ENCODE measurements at places on chromosomes 3 and 15.

GRCh38 chr3:51675201-51675611 is 4.2 kb downstream of the TEX264 start:
- no peak for DNase-seq

DNA sequence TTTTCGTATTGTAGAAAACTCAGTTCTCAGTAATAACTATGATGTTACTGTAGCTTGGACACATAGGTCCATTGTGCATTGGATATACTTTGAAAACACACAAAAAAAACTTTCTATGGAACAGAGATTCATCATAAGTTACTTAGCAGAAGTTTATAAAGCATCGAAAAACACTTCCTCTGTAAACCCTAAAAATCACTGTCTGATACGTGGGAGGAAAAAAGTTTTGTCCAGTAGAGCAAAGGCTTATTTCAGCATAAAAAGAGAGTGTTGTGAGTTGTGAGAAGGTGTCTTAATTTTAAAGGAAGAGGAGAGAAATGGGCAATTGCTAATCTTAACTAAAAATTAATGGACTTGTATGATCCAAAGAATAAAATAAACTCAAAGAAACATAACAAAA is 64.8 kb downstream of the OSTN start:
- no peak for DNase-seq

- no peak for DNase-seq
These were observed 24.9 kb downstream of the GRK7 start for GRCh38 chr3:141788149-141788548.

- no peak for DNase-seq
These were observed 5.9 kb downstream of the FEM1B start for GRCh38 chr15:68283401-68283800.

DNA sequence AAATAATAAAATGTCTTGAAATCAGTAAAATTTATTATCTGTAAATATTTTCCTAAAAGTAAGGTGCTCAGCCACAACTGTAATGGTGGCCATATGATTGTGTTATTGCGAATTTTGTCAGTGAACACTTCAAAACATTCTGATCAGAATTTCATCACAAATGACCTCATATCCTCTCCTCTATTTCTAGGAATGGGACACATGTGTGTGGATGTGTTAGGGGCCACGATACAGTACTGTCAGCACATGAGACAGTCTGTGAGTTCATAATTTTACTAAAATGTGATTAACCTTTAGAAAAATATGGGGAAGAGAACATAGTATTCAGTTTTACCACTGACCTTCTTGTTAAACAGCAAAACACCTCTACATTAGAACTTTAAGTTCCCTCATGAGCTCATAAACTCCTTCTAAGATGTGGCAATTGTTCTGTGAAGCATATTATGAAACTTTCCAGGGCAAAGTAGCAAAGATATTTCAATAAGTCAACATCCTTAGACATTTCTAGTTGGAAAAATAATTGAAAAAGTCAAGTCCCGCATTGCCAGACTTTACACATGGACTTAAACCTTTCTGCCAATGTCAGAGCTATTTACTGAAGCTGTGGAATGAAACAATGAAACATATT is 158.2 kb upstream of the ABI3BP start:
- no peak for DNase-seq

GRCh38 chr3:111943533-111943932 is 35.3 kb upstream of the ABHD10 start:
- DNase-seq: no peak

GRCh38 chr15:79610021-79610420 is 177.9 kb downstream of the MINAR1 start:
- no peak for DNase-seq

DNA sequence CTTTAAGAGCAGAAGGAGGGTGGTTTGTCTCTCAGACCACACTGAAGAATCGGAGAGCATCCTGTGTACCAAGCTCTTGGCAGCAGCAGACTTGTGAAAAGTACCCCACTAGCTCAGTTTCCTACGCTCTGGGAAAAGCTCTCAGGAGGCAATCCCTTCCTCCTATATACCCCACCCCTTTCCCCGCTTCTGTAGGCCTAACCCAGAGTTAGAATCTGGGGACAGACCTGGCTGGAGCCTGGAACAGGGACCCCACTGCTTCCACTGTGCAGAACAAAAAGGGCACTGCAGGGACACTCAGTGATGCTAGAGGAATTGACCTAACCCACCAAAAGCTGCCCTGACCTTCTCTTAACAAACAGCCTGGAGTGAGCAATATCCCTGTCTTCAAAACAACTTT is 70.0 kb upstream of the CCDC39 start:
- DNase-seq: no peak

DNA sequence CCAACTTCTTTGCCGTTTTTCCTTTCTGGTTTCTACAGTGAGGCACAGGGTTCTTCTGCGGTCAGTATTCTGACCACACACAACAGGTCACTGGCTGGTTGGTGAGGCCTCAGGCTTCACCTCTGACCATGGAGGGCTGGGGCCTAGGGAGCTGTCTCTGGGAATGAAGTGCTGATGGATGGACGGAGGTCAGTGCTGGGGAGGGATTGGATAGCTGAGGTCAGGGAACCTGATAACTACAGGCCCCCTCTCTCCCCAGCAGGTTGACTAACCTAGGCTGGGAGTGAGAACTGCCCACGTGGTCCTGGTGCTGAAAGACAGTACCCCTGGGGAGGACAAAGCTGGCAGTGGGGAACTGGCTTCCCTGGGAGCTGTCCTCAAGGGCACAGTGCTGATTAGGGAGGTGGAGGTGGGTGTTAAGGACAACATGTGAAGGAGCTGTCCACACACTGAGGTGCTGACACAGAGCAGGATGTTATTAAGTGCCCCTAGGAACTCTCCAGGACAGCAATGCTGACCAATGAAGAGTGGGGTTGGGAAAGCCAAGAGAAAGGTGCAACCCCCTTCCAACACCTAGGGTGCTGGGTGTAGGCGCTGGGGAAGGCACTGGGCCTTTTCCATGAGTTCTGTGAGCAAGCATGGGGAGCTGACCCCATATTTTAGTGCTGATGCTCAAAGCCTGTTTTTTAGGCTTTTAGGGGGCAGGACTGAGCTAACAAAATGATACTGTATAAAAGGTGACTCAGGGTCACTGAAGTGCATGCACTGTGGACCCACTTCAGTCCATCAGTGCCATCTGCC is 45.2 kb downstream of the ATP2B2 start:
- DNase-seq: no peak

DNA sequence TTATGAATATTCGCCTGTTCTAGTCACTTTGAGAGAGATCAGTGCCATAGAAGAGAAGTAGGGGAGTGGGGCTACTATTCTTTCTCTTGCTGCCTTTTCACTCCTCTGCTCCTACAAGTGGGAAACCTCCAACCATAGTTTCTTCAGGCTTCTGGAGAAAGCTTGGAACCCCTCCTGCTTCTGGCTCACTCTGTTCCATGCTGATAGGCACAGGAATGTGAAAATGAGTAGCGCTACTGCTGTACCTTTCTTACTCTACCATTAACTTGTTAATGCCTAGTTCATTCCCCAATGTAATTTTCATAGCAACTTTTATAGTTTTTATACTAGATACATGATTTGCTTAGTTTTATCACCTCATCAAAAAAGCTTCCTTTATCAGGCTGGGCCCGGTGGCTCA is 26.7 kb upstream of the JMJD7 start:
- no peak for DNase-seq

DNA sequence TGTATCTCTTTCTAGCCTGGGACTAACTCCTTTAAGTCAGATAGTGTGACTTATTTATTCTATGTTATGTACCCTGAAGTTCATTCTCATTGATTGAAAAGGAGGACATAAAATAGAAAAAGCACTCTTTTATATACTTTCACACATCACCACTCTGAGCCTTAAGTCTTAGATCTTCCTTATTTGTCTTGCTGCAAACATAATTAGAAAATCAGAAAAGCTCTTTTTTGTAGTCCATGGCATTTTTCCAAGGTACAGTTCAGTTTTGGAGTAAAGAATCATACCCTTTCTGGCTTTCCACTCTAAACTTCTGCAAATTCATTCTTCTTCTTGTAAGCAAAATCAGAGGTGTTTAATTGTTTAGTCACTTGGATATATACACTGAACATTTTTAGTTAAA is 75.5 kb downstream of the AKAP13 start:
- DNase-seq: no peak

- DNase-seq: no peak
These were observed 2.2 kb downstream of the ICE2 start for GRCh38 chr15:60476713-60477112.

GRCh38 chr3:149055575-149055974 is 30.8 kb downstream of the HLTF start:
- DNase-seq: no peak

- no peak for DNase-seq
These were observed 255.3 kb downstream of the RORA start for GRCh38 chr15:60973637-60974415.

DNA sequence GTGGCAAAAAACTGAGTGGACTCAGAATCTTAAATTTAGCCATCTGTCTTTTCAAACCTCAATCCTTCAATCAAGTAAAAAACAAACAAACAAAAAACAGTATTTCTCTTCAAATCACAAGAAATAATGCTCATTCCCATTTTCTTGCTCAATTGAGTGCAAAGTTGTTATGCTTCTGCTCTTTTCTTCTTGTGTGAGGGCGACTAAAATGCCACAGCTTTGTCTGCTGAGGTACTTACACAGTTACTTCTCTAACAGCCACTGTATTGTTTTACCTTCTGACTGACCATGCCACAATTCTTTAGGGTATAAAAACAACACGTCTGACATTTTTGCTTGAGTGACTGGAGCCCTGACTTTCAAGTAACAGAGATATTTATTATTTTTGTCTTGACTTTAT is 617.4 kb downstream of the NAALADL2 start:
- no peak for DNase-seq

DNA sequence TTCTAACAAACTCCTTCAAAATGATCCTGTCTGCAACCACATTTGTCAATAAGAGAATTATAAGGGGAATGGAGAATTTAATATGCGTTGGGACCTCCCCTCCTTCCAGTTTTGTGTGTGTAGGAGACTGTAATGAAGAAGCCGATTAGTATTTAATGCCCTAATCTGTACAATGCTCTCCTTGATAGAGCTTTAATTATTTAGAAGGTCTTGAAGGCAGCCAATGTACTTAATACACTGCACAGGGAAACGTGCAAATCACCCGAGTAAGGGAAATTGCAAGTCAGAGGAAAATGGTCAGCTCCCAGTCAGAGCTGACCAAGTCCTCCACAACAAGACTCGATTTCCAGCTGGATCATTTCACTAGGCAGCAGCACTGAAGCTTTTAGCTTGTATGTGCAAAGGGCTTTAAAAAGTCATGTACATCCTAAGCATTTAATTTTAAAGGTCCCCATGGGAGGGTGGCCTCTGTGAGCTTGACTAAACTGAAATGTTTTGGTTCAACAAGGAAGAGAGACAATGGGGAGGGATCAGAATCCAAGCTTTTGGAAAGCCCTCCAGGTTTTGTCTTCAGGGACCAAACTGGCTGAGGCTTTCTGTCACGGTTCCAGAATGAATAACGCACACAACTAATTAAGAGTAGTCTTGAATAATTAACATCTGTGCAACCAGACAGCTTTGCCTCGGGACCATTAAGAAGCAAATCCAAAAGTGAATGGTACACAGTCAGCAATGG is 159.8 kb upstream of the MITF start:
- DNase-seq: no peak

DNA sequence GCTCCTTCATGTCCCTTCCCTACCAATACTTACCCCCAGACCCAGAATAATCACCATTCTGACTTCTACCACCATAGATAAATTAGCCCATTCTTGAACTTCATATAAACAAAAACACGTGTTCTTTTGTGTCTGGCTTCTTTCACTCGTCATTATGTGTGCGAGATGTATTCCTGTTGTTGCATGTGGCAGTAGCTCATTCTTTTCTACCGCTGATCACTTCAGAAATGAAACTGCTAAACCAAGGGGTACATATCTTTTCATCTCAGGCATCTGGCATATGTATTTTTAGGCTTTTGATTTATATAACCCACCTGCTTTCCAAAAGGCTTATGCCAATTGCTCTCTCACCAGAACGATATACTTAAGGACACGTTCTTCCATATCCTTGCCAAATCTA is 13.8 kb upstream of the SCG3 start:
- DNase-seq: no peak

DNA sequence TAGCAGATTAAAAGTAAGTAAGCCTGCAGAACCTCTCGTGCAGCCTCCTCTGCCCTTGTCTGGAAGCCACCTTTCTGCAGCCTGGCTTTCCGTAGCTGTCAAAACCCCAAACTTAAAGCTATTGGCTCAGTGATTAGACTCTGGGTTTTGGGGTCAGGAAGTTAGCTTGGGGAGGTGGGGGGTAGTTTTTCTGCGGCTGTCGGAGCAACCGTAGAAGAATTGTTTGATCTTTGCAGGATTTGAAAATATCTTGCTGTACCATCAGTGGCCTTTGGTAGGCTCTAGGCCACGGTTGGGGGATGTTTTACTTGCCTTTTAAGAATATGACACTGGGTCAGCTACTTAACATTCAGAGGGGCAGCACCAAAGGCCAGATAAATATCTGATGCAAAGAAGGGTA is 88.4 kb upstream of the RASGRP1 start:
- DNase-seq: peak; percentile 58

GRCh38 chr15:61819386-61819785 is 240.9 kb downstream of the VPS13C start:
- no peak for DNase-seq

GRCh38 chr15:89131731-89132130 is 43.5 kb downstream of the ABHD2 start:
- DNase-seq: no peak

- no peak for DNase-seq
These were observed 62.6 kb downstream of the SLC7A14 start for GRCh38 chr3:170523248-170523647.

- DNase-seq: no peak
These were observed 47.3 kb upstream of the USP50 start for GRCh38 chr15:50593761-50594160.

GRCh38 chr3:55571216-55571813 is 84.2 kb upstream of the WNT5A start:
- DNase-seq: no peak

- no peak for DNase-seq
These were observed 46.9 kb upstream of the TMEM158 start for GRCh38 chr3:45272828-45273470.

- peak; percentile 68 for DNase-seq
These were observed 69.7 kb downstream of the GAP43 start for GRCh38 chr3:115692887-115693524.
